ENCODE measurements at places on chromosomes 5 and 9.

GRCh38 chr9:120436983-120437475 is 142.9 kb downstream of the CDK5RAP2 start:
- DNase-seq = no peak

DNA sequence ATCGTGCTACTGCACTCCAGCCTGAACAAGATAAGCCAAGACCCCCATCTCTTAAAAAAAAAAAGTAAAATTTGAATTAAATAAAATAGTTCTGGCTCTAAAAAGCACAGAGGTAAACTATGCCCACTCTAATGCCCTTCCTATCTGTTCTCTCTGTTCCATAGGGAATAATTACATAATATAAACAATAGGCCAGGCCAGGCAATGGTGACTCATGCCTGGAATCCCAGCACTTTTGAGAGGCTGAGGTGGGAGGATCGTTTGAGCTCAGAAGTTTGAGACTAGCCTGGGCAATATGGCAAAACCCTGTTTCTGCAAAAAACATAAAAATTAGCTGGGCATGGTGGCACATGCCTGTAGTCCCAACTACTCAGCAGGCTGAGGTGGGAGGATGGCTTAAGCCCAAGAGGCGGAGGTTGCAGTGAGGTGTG is 47.4 kb downstream of the MYO10 start:
- DNase-seq = no peak

- no peak for DNase-seq
Measured at GRCh38 chr9:127733614-127734013, 1.5 kb downstream of the TOR2A start.

GRCh38 chr9:4792054-4792571 is 631 bp upstream of the RCL1 start:
- DNase-seq = peak; percentile 73

GRCh38 chr5:38921174-38921573 is 75.4 kb downstream of the OSMR start:
- DNase-seq = no peak

All from NCI-H748 treated with DMSO at 0.1 percent for 48 hours (cell line).